ENCODE measurements at places on chromosomes 3 and 15. TPM values are rescaled to one million over a fixed set of nuclear protein-coding genes. Genes with fewer than 3 reads are reported as not detected.

GRCh38 chr3:150098621-150099020 is 127.9 kb upstream of the PFN2 start:
- DNase-seq, result no peak

DNA sequence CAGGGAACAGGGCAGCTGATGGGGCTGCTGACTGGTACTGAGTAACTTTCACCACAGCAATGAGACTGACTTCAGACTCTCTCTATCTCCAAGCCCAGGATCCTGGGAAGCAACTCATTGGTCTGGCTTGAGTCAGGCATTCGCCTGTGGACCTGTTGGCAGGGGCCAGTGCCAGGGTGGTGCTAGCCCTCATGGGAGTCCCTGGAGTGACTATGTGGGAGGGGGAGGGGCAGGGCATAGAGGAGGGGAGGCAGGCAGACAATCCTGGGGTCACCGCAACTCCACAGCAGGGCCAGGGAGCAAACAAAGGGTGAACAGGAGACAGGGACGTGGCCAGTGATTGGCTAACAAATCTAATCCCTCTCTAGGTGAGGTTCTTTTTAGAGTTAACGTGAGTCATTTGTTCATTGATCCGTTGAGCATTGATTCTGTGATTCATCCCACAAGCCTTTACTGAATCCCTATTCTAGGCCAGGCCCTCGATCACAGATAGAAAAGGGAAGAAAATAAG is 71.8 kb downstream of the CEMIP start:
- DNase-seq, result no peak

DNA sequence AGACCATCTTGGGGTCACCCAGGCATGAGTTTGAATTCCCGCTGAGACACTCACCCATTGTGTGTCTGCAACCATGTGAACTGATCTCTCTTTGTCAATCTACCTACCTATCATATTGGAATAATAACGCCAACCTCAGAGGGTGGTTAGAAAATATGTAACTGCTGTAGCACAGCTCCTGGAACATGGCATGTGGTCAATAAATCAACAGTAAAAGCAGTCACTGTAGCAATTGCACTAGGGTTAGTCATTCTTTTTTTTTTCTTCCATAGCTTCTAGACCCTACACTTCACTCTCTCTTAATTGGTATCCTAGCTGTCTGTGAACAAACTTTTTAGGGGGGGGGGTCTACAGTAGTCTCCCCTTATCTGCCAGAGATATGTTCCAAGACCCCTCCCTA is 64.2 kb upstream of the SLCO2A1 start:
- no peak for DNase-seq

GRCh38 chr3:157453824-157454223 is 17.2 kb downstream of the PTX3 start:
- no peak for DNase-seq

GRCh38 chr3:5489536-5489935 is 302.0 kb downstream of the EDEM1 start:
- DNase-seq, result no peak

- no peak for DNase-seq
Observed at GRCh38 chr15:80902298-80902801, 87.3 kb downstream of the MESD start.

GRCh38 chr3:7759630-7760029 is 742.0 kb upstream of the LMCD1 start:
- DNase-seq, result no peak

DNA sequence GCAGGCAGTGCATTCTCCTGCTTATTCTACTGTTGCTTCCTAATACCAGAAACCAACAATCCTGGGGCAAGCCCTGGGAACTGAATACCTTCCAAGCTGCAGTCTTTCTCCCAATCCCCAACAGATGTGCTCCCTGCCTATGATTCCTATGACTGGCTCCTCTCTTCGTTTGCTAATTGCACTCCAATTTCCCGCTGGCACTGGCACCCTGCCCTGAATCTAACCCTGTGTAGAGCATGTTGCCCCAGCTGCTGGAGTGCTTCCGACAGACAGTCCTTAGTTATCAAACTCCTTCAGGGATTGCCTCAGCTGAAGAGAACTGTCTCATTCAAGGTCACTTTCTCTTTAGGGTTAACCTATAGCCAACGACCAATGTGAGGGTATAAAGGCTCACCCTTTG is 214.1 kb downstream of the NECTIN3 start:
- DNase-seq, result no peak

DNA sequence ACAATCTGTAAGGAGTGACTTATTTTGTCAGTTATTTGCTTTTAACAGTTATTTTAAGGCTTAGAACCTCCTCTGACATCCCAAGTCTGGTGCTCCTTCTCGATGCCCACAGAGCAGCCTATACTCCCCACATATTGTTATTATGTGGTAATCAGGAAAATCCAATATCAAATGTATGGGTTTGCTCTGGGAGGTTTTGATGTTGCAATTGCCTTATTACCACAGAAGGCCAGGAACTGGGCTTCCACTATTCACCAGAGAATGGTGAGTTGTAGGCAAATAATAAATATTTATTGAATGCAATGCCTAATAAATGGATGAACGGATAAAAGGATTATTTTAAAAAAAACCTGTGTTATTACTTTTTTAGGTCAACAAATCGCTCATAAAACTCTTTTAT is 12.2 kb downstream of the NEK10 start:
- no peak for DNase-seq

- DNase-seq, result no peak
Observed at GRCh38 chr3:189995129-189995528, 125.6 kb downstream of the P3H2 start.

GRCh38 chr3:195551381-195551978 is 8.4 kb upstream of the PPP1R2 start:
- no peak for DNase-seq

DNA sequence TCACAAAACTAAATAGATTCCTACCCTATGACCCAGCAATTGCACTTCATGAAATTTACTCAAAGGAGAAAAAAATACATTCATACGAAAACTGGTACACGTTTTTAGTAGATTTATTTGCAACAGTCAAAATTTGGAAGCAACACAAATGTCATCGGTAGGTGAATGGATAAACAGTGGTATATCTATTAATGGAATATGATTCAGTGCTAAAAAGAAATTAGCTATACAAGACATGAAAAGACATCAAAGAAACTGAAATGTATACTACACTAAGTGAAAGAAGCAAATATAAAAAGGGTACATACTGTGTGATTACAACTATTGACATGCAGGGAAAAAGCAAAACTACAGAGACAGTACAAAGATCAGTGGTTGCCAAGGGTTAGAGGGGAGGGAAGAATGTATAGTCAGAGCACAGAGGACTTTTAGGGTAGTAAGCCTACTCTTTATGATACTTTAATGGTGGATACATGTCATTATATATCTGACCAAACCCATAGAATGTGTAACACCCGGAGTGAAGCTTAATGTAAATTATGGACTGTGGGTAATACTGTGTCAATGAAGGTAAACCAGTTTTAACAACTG is 31.6 kb downstream of the RFX7 start:
- DNase-seq, result no peak

DNA sequence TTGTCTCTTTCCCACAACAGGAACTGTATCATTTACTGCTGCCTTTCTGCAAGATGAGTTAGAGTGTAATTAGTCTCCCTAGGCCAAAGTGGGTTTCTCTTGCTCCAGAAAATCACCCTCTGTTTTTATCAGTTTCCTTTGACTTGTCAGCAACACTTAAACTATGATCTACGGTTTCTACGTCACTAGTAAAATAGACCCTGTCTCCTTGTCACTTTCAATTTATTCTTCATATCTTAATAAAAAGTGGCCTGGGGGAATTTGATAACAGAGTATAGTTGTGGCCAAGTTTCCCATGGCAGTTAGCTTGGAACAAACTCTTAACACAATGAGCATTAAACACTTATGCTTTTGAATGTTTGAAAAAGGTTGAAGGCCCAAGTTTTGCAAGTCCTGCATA is 79.6 kb downstream of the CGNL1 start:
- DNase-seq, result no peak

GRCh38 chr3:150682824-150683223 is 20.9 kb downstream of the ERICH6 start:
- no peak for DNase-seq

GRCh38 chr3:182259579-182259978 is 533.7 kb upstream of the ATP11B start:
- no peak for DNase-seq

DNA sequence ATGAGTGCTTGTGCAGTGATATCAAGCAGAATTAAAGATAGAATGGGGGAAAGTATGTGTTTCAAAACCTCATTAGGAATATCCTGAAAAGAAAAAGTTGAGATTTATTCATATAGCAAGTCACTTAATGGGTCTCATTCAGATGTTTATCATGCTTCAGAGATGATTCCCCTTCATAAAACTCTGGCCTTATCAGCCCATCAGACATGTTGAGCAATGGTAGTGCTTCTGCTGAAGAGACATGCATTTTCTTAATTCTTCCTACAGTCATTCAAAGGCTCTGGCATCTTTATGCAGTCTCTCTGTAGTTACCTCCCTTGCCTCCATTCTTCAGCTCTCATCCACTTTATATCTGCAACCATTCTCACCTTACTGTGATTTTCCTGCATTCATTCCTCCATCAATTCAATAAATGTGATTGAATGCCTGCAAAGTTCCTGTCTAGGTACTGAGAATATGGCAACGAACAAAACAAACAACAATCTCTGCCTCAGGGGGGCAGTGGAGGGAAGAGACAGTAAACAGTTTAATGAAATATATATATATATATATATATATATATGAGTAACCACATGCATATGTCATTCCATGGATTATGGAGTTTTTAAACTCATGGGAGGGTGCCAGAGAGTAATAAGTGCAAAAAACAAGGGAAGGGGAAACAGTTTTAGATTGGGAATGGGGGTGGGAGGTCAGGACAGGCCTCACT is 138.5 kb downstream of the NECTIN3 start:
- peak; percentile 87 for DNase-seq

GRCh38 chr3:17674082-17674686 is 68.2 kb downstream of the TBC1D5 start:
- no peak for DNase-seq

DNA sequence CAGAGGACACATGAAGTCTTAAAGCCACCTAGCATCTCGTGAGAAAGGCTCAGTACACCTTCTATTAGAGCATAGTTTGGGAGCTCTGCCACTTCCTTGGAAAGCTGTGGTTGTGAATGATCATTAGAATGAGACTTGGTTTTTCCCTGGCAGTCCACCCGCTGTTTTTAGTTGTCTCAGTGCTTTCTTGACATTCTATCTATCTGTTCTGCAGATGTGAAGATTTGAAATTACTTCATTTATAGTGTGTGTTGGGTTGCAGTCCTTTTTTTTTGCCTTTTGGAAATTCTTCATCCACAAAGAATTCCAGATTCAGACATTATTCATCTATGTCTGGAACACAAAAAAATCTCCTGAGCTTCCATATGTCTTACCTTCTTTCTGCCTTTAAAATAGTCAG is 23.7 kb downstream of the PPP2R3A start:
- DNase-seq, result no peak

DNA sequence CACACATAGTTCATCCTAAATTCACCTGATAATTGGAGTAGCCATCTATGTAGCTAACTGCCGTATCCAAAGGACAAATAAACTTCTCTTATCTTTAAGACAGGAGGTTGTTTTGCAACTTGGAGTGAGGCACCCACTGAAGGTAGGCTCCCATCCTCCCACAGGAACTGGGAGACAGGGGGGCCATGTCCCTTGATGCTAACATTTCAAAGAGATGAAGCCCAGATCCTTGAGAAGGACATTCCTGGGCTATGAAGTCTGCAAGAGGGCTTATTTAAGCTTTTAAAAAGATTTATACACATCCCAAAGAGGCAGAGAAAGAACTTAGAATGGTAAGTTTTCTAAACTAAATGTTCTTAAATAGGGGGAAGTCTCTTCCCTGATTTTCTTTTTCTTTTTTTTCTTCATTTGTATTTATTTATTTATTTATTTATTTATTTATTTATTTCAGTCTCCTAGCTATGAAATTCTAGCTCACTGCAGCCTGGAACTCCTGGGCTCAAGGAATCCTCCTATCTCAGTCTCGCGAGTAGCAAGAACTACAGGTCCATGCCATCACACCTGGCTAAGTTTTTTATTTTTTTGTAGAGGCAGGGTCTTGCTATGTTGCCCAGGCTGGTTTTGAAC is 12.8 kb upstream of the MOBP start:
- no peak for DNase-seq

GRCh38 chr3:183904833-183905780 is 20.4 kb upstream of the PARL start:
- no peak for DNase-seq

- no peak for DNase-seq
Observed at GRCh38 chr3:101806491-101806890, 27.5 kb downstream of the NXPE3 start.

- DNase-seq, result no peak
Observed at GRCh38 chr15:98935736-98936135, 71.9 kb downstream of the PGPEP1L start.

DNA sequence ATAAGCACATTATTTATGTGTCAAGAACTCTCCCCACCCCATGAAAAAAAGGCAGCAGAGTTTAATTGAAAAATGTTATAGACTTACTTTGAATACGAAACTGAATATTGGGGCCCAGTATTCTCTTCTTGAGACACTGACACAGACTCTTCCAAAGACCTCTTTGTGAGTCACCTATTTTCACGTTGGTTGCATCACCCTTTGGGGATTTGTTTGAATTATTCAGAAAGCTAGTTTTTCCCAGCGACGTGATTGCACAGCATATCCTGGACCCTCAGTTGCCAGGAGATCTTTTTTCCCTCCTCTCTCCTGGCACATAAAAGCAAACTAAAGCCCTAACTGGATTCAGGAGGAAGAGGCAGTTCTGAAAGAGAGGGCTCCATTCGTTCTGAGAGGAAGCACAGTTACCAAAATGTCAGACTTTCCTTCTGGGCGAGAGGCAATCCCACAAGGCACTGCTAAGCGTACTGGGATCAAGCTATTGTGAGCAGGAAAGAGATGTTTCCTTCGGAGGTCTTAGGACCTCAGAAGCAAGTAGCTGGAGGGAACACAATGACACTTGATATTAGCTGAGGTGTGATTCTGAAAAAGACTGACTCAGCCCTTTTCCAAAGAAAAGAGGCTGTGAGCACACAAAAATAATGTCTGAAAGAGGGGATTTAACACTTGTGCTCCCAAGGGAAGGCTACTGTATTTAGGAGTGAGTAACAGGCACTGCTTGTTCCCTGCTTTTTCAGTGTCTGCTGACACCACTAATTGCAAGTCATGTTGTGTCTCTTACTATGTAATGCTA is 65.8 kb upstream of the CADPS start:
- DNase-seq, result no peak

The AGBL1 gene
- not detected for polyA plus RNA-seq

The SLC12A1 gene
- polyA plus RNA-seq, result not detected

The EEF1AKMT4 gene
- polyA plus RNA-seq, result 7.3 TPM

The HDGFL3 gene
- 24.5 TPM for polyA plus RNA-seq

The RPUSD2 gene
- 9.3 TPM for polyA plus RNA-seq

All from BJ (cell line).